ENCODE measurements at places on chromosomes 1 and 21. TPM values are rescaled to one million over a fixed set of nuclear protein-coding genes. Genes with fewer than 3 reads are reported as not detected.

GRCh38 chr1:147273409-147274336, 31.2 kb downstream of the CHD1L start:
- DNase-seq = peak; percentile 85

- no peak for DNase-seq
These were observed 6.3 kb upstream of the MTARC2 start for GRCh38 chr1:220741825-220742224.

AURKAIP1 gene
- total RNA-seq = 158 TPM

- DNase-seq = peak; percentile 60
These were observed 43.4 kb upstream of the MRPS6 start for GRCh38 chr21:34029743-34030528.

NTMT2 gene
- not detected for total RNA-seq

DNA sequence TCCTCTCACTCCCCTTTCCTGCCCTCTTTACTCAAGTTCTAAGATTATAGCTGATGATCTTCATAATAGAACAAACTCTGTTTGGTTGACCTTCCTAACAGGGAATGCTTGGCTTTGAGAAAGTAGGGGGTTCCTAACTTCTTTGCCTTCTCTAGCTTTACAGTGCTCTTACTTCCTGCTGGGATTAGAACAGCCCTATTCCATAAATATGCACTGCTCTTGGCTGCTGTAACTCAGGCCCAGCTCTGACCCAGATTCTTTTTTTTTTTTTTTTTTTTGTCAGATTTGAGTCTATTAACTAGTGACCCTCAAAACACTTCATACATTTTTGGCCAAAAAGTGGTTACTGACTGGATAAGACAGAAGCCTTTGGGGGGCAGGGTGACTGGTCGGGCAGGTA, 39.4 kb upstream of the PIGV start:
- DNase-seq = no peak

DNA sequence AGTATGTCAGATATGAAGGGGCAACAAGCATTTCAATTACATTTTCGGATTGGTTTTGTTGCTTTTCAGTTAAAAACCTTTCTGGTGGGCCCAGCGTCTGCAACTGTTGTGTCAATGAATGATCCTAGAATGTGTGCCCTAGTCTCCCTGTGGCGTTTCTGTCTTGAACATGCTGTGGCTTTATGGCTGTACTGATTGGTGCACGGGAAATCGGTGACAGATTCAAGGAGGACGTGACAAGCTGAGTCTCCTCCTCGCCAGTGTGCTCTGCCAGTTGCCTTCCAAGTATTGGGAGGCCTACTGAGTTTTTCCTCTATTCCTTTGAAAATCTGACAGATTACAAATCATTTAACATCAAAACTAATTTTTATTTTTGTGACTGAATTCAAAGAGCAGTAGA, 127.6 kb downstream of the ZP4 start:
- no peak for DNase-seq

DNA sequence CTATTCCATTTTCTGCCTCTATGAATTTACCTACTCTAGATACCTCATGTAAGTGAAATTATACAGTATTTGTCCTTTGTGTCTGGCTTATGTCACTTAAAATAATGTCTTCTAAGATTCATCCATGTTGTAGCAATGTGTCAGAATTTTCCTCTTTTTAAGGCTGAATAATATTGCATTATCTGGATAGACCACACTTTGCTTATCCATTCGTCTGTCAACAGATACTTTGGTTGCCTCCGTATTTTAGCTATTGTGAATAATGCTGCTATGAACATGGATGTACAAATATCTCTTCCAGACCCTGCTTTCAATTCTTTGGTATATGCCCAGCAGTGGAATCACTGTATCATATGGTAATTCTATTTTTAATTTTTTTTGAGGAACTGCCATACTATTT, 10.1 kb upstream of the CCSAP start:
- DNase-seq = no peak

GRCh38 chr1:156647351-156647750, 5.4 kb downstream of the BCAN start:
- DNase-seq = no peak

DNA sequence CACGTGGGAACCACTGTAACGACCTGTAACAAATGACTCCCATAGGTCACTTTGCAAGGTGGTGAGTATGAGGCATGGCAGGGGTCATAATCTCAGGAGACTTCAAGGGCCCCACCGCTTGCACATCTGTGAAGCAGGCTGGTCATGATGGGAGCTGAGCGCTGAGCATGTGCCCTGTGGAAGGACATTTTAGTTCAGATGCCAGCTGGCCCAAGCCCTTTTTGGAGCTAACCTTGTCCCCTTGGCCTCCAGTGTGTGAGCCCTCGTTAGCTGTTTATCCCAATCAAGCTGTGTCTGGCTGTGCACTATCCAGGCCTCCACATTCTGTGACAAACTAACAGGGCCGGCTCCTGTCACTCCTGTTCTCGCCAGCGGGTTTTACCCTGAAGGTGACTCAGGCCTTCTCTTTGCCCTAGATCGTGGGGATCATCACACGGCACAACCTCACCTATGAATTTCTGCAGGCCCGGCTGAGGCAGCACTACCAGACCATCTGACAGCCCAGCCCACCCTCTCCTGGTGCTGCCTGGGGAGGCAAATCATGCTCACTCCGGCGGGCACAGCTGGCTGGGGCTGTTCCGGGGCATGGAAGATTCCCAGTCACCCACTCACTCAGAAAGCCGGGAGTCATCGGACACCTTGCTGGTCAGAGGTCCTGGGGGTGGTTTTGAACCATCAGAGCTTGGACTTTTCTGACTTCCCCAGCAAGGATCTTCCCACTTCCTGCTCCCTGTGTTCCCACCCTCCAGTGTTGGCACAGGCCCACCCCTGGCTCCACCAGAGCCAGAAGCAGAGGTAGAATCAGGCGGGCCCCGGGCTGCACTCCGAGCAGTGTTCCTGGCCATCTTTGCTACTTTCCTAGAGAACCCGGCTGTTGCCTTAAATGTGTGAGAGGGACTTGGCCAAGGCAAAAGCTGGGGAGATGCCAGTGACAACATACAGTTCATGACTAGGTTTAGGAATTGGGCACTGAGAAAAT, 7.6 kb downstream of the NPPA start:
- no peak for DNase-seq

- no peak for DNase-seq
These were observed 20.9 kb downstream of the RCAN1 start for GRCh38 chr21:34593954-34594531.

RGS13 gene
- total RNA-seq = not detected

GRCh38 chr21:35107520-35107919, 58.4 kb upstream of the RUNX1 start:
- DNase-seq = no peak

GRCh38 chr1:14403961-14404645, 194.4 kb upstream of the KAZN start:
- DNase-seq = no peak

DNA sequence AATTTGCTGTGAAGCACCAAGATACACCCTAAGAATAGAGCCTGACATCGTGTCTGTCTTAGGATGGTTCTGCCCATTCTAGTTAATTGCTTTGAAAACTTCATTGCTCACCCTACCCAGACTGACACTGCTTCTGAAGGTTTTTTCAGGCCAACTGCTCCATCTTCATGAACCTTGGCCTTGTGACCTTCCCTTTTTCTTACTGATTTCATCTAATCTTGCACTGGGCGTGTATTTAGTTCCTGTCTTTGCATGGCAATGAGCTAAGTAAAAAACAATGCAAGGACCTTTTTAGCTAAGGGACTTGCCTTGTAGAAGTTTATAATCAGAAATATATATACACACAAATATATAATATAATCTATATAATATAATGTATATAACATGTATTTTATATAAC, 108.0 kb downstream of the PBX1 start:
- DNase-seq = no peak

RAB7B gene
- 18.6 TPM for total RNA-seq

All from foreskin keratinocyte (primary cell).